Activated CD4-positive, alpha-beta T cell treated with anti-CD3 and anti-CD28 coated beads, Interleukin-2, amount 10 ng/mL, durations not matched to agents 24 days and 14 days (primary cell): ENCODE measurements at places on chromosomes 12 and 14.
A peak's percentile ranks its signal among the peaks of the same experiment; 100 is the strongest.

- no peak for DNase-seq
Measured at GRCh38 chr14:101462726-101463565, 98.3 kb upstream of the DIO3 start.

GRCh38 chr12:93877446-93877845, 200.3 kb downstream of the CRADD start:
- DNase-seq = peak; percentile 52

- DNase-seq = no peak
Measured at GRCh38 chr14:105701456-105702274, 175.3 kb downstream of the TMEM121 start.

GRCh38 chr14:58428118-58428683, 682 bp downstream of the KIAA0586 start:
- peak; percentile 75 for DNase-seq

GRCh38 chr12:48814262-48815125, 3.8 kb upstream of the CACNB3 start:
- peak; percentile 96 for DNase-seq

GRCh38 chr12:124564232-124564958, 3.0 kb downstream of the NCOR2 start:
- no peak for DNase-seq

- DNase-seq = no peak
Measured at GRCh38 chr12:19031032-19031431, 98.5 kb upstream of the PLEKHA5 start.

DNA sequence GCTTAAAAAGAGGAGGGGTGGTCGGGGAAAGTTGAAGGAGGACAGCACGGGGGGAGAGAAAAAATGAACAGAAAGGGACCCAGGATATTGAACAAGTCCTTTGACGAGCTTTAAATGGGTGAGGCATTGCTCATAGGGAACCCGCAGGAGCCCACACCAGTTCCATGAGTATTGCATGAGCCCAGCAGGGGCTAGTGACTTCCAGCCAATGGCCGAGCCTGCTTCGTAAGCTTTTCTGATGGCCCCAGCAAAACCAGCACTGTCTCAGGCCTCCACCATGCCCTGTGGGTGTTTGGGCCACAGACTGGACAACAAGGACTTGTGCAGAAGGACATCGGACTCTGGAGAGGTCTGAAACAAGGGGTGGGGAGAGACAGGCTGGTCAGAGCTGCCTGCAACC, 109.5 kb downstream of the ZFP36L1 start:
- no peak for DNase-seq

GRCh38 chr12:1519642-1520041, 74.7 kb downstream of the FBXL14 start:
- DNase-seq = no peak

GRCh38 chr14:83047059-83047830, 1513.6 kb upstream of the SEL1L start:
- DNase-seq = no peak

DNA sequence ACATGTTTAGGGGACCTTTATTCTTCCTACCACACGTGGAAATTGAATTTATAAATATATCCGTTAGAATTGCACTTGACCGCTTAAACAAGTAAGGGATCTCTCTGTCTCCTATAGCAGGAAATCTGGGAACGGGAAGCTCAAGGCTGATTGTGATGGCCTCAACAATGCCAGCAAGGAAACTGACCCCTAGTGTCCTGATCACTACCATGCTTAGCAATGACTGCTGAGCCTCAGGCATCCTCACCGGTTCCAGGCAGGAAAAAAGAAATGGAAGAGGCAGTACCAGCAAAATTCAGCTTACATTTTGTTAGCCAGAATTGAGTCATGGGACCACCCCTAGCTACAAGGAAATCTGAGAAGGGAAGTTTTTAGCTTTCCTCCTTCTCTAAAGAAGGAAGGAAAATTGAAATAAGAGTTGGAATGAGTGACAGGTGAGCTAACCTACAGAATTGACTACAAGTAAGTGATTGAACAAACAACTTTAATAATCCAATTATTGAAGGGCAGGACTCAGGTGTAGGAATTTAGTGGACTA, 43.9 kb upstream of the AMN1 start:
- no peak for DNase-seq

- no peak for DNase-seq
Measured at GRCh38 chr12:49983892-49984291, 11.1 kb downstream of the AQP6 start.

DNA sequence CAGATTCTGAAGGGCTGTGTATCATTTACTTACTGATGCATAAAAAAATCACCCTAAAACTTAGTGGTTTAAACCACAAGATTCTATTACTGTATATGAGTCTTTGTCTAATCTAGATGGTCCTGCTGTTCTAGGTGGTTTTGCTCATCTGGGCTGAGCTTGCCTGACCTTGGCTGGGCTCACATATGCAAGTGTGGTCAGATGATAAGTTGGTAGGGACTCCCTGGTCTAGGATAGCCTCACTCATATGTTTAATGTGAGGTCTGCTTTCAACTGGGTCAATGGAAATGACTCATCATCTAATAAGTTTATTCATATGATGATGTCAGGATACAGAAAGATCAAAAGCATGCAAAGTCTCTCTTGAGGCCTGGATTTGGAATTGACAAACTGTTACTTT, 887.8 kb downstream of the TRHDE start:
- DNase-seq = no peak

GRCh38 chr12:117686911-117687377, 281.8 kb downstream of the KSR2 start:
- DNase-seq = no peak

GRCh38 chr12:89864411-89864810, 155.8 kb upstream of the ATP2B1 start:
- DNase-seq = no peak

GRCh38 chr12:40286583-40286982, 61.8 kb downstream of the LRRK2 start:
- no peak for DNase-seq

GRCh38 chr14:23177181-23177580, 6.3 kb downstream of the SLC7A8 start:
- DNase-seq = no peak
